ENCODE measurements at places on chromosomes 12 and 14.

- DNase-seq = no peak
Measured at GRCh38 chr12:126688556-126688955, 1578.4 kb upstream of the TMEM132C start.

DNA sequence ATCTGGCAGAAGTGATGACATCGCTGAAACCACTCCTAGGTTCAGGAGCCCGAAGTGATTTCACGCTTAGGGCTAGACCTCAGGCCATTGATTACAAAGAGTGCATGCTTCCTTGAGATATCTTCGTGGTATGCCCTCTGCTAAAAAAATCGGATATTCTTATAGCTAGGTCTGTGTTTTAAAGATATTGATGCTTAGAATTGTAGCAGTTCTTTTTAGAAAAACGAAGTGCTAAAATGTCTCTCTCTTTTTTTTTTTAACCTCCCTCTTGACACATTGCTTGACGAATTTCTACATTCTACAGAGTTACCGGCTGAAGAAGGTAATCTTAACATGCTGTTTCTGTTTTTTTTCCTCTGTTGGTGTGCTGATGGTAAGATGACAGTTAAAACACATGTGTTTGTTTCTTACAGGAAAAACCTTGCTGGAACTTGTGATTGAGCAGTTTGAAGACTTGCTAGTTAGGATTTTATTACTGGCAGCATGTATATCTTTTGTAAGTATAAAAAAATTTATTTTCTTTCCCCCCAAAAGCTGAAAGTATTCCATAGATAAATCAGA is 1.3 kb downstream of the ATP2A2 start:
- no peak for DNase-seq

GRCh38 chr12:120092551-120093335 is 23.8 kb downstream of the RAB35 start:
- DNase-seq = no peak

- no peak for DNase-seq
Measured at GRCh38 chr12:64551676-64552075, 58.6 kb upstream of the RASSF3 start.

DNA sequence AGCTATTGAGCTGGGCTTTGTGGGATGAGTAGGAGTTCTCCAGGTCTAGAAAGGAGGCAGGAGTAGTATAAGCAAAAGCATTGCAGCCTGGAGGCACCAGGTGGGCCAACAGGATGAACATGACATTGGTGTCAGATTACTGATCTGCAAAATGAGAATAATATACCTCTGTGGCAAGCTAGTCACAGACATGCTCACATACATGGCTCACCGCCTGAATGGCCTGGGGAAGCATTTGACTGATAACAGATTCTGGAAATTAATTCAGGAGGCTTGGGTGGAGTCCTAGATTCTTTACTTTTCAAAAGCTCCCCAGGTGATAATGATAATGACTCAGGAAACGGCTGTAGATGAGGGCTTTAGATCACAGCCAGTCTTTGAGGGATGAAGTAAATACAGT is 709 bp downstream of the TCL1B start:
- no peak for DNase-seq

DNA sequence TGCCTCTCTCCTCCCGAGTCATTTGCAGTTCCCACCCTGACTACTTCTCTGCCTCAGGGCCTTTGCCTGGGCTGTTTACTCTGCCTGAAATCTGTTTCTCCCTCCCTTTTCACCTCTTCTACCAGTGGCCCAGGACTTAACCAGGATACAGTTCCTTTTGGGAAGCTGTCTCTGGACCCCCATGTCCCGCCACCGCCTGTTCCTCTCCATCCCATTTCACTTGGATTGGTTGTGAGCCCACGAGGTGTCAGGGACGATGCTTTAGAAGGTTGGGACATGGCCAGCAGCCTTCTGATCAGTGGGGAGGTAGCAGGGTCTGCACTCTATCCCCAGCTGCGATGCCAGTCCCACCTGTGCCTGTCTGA is 51.8 kb downstream of the FAM222A start:
- DNase-seq = no peak

- DNase-seq = peak; percentile 80
Measured at GRCh38 chr14:94341656-94342333, 18.7 kb upstream of the SERPINA6 start.

GRCh38 chr14:30264161-30264560 is 294.8 kb upstream of the G2E3 start:
- DNase-seq = no peak

- DNase-seq = no peak
Measured at GRCh38 chr12:101838628-101839323, 8.0 kb upstream of the GNPTAB start.

- no peak for DNase-seq
Measured at GRCh38 chr12:71010143-71010479, 89.6 kb upstream of the PTPRR start.

DNA sequence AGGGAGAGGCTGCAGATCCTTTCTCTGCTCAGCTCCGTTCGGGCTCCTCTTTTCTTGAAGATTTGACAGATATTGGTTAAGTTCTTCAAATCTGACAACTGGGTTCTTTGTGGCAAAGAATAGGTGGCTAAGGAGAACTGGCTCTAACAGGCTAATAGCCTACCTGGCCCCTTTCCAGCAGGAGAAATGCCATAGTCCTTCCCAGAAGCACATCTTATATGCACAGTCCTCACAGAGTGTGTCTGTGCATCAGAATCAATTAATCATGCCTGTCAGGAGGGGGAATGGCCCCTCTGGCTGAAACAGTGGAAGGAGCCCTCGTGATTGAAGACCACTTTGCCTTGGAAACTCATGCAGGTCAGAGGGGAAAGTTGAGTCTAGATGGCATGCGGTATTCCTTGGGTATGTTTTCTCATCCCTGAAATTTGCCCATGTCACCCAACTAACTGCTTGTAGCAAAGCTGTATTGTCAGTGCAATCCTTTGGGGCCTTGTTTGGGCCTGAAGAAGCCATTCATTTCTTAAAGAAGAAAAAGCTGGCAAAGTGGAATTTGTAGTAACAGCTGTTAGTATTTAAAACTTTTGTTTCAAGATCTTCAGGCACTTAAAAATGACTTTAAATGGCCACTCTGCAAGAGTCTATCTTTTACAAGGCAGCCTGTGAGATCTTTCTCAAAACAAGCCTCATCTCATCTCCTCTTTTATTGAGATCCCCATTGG is 251.5 kb downstream of the ZFP36L1 start:
- no peak for DNase-seq

GRCh38 chr14:96987086-96987474 is 189.9 kb downstream of the VRK1 start:
- DNase-seq = peak; percentile 11

DNA sequence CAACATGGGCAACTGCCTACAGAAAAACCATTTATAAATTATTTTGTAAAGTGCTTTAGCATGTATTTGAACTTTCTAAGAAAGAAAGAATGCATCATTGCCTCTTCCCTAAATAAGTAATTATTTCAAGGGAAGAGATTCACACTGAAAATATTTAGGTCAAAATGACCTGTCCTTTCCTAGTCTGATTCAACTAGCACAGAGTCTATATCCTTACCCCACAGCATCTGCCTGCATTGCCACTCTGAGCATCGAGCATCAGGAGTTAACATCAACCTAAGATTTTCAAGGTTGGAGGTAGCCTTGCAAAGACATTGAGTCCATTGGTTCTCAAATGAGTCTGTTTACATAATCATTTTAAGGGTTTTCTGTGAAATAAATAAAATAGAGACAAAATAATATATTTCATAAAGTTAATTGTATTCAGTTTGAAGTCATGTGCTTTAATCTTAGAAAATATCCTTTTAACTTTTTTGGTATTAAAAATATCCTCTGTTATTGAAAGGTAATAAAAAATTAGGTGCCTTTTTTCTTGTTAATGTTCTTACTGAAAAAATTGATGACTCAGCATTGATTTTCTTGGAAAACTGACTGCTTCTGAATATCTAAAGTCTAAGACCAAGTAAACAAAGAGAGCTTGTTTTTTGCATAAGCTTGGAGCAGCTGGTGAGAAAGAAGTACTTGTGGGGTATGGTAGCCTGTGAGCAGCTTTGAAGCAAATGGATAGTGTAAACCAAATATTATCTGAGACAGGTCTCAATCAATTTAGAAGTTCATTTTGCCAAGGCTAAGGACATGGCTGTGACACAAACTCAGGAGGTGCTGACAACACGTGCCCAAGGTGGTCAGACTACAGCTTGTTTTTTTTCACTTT is 269.0 kb upstream of the CLEC14A start:
- no peak for DNase-seq

- DNase-seq = peak; percentile 61
Measured at GRCh38 chr12:94725375-94726168, 75.2 kb upstream of the TMCC3 start.

DNA sequence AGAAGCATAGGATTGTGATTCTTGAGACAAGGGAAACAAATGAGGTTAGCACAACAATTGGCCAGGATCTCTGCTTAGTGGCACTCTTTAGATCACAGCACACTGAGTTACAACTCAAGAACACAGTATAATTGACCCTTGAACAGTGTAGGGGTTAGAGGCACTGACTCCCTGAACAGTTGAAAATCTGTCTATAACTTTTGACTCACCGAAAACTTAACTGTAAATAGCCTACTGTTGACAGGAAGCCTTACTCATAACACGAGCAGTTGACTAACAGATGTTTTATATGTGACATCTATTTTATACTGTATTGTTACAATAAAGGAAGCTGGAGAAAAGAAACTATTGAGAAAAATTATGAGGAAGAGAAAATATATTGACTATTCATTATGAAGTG is 296.1 kb downstream of the RERGL start:
- DNase-seq = no peak

GRCh38 chr12:27434673-27435565 is 11.6 kb upstream of the SMCO2 start:
- no peak for DNase-seq

GRCh38 chr14:77094672-77095284 is 3.3 kb upstream of the CIPC start:
- DNase-seq = peak; percentile 72

DNA sequence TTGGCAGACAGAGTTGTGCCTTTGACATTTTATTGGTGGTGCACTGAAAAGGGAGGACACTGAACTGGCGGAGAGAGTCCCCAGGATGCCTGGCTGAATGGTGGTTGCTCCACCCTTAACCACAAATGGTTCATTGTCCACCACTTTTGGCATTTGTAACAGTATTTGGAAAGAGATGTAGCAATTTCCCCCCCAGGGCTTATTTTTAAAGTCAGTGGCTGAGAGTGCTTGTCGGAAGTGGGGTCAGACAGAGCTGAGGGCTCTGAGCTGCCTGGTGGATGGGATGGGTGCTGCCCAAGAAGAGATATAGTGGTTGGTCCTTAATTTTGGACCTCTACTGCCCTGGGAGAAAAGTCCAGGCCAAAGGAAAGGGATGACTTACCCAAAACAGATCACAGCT is 31.5 kb upstream of the FGF6 start:
- DNase-seq = peak; percentile 68

DNA sequence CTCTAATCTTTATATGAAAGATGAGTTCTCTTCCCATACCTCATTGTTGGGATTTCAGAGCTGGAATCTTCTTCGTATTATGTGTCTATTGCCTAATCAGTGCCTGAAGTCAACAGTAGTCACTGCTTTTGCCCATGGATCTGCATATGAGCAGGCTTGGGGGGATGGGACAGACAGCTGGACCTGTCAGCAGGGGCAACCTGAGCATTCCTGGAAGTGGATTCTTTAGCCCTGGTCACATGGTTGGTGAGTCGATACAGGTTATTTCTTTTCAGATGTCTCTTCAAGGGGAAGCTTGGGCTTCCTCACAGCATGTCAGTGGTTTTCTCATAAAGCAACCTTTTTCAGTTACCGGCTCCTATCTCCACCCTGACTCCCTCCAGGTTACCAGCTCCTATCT is 97.3 kb upstream of the RBM19 start:
- no peak for DNase-seq

- peak; percentile 73 for DNase-seq
Measured at GRCh38 chr12:104577581-104577981, 120.8 kb downstream of the CHST11 start.

- DNase-seq = no peak
Measured at GRCh38 chr14:51546603-51547258, 105.0 kb upstream of the FRMD6 start.

- DNase-seq = peak; percentile 77
Measured at GRCh38 chr14:60981633-60982455, 799 bp downstream of the SLC38A6 start.

GRCh38 chr14:86464341-86464740 is 934.4 kb downstream of the FLRT2 start:
- DNase-seq = no peak

All from inflammatory macrophage treated with lipopolysaccharide for 1 hour (primary cell).